ENCODE measurements at places on chromosomes 7 and 10.

DNA sequence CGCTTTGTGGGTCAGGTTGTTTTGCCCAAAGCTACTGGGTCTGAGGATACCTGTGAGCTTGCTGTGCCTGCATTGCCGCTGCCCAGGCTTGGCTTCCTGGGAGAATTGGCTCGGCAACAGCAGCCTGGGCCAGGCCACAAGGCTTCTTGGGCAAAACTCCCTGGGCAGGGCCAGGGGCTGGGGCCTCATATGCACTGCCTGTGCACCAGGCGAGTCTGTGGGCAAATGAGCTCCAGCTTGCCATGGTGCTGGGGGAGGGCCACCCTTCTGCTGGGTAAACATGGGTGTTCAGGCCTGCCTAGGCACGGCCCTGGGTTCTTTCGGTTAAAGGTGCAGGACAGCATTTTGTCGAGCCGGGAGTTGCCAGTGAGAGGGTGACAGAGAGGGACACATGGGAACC, 19.4 kb downstream of the ZMIZ1 start:
- no peak for DNase-seq

DNA sequence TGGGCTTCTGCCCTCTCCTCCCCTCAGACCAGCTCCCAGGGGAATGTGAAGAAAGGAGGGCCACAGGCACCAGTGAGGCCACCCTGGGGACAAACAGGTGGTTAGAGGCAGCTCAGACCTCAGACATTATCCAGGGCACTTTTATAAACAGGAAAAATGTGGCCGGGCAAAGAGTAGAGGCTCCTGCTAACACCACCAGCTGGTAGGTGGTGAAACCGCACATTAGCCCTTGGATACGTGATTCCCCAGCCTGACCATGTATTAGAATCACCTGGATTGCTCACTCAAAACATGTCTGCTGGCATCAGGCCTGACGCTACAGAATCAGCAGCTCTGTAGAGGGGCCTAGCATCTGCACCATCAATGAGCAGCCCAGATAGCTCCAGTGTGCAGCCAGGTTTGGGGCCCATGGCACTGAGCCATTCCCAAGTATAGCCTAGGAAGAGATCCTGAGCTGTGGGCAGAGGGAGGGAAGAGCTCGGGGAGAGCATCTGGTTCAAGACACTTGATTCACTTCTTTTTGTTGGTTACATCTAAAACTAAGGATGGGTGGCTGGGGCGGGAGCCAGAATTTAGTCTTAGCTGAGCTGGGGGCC, 37.1 kb downstream of the GPR26 start:
- DNase-seq: no peak

DNA sequence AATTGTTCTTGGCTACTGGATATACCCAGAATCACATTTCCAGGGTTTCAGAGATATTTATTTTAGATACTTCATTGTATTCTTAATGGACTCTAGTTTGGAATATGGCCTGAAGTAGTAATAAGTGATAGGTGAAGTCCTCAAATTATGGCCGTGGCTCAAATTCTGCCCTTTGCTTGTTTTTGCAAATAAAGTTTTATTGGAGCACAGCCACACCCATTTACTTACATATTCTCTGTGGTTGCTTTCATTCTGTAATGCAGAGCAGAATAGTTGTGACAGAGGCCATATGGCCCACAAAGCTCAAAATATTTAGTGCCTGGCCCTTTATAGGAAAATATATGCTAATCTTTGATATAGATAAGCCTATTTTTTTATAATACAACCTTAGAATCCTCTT, 19.5 kb downstream of the ANLN start:
- DNase-seq: no peak

DNA sequence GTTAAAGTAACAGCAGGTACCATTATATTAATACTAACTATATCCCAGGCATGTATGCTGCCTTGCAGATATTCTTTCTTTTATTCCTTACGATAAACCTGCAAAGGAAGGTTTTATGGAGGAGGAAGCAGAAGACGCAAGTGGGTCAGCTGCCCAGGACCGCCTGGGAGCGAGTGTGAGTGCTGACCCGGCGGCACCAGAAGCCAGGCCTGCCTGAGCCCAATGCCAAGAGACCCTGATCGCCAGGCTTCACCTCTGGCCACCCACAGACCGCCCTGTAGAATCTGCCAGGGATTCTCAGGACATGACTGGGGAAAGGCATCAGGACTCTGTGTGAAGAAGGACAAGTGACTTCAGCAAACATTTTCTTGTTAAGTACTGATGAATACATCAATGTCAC, 26.3 kb downstream of the PITRM1 start:
- DNase-seq: no peak

GRCh38 chr7:12684733-12685132, 2.7 kb upstream of the ARL4A start:
- DNase-seq: no peak

DNA sequence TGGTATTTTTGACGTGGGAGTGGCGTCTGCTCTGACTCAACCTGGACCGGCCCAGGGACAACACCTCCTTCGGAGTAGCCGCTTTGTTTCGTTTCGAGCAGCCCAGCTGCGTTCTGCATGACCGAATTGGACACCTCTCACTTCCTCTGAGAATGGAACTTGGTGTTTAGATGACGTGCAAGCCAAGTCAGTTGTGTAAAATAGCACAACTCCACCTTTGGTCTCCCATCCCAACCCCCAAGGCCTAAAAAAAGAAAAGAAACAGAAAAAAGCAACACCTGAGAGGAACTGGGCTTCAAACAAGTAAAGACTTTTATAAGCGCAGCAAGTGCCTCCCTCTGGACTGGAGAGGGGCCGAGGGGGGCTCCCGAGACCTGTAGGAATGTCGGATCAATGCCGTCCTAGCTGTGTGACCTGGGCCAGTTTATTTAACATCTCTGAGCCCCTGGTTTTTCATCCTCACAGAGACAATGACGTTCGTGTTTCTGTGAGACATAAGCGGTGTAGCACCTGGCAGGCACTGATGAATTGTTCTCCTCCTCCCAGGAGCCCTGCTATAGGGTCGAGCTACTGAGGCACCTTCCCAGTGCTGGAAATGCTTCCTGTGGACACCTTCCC, 52.0 kb upstream of the SMNDC1 start:
- DNase-seq: no peak

- no peak for DNase-seq
Observed at GRCh38 chr10:75588031-75588430, 156.6 kb downstream of the LRMDA start.

DNA sequence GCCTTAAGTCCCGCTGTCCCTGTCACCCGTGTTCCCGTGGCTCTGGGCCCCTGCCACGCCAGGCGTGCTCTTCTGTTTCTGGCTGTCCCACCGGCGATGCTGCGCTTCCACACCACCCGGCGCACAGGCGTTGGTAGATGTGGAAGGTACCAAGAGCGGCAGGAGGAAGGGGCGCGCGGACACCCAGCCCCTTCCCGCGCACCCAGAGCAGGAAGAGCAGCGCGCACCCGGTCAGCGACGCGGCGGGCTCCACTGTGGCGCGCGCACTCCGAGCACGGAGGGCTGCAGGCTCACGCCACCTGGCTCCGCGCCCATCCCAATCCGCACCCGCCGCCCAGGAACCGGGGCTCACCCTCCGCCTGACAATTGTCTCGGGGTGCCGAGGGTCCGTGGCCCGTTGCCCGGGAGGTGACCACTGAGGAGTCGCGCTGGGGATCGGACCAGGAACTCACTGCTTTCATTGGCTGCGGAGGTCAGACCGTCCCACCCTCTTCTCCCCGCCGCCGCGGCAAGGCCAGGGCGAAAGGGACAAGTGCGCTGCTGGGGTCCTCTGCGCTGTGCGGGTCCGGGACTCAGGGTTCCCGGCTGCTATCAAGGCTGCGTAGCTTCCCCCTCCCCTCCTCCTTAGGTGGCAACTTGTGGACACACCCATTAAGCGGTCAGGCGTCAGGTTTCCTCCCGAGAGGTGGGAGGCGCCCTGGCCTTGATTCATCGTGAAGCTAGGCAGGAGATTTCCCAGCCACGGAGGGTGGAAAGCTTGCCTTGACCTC, 121.6 kb upstream of the ZNF92 start:
- DNase-seq: no peak

- DNase-seq: no peak
Observed at GRCh38 chr7:80440883-80441282, 71.0 kb downstream of the GNAT3 start.

DNA sequence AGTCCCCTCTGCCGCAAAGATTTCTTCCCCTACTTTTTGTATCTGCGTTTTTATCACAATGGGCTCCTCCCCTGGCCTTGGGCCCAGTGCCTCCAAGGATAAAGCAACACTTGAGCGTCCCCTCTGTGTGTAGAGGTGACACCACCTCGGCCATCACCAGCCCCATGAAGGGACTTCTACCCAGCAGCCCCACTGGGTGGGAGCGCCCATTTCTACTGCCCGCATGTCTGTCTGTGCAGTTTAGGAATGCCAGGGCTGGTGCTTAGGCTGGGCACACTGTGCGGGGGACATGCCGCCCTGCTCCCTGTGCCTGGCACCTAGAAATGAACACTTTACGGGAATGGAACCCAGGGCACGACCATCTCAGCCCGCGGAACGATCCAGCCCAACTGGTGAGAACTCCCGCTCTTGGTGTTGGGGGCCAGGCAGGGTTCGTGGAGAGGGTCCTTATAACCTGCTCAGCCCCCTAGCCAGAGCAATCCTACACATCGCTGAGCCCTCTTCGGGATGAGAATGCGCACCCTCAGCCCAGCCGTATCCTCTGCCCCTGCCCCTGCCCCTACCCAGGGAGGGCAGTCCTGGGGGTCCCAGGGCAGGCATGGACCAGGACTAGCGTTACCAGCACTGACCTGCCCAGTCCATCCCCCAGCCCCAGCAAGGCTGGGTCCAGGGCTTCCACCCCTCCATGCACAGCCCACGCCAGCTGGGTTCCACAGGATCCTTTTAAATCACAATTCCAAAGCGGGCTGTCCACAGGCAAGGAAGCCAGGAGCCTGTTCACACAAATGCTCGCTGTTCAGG, 12.8 kb downstream of the CRYGN start:
- no peak for DNase-seq

- DNase-seq: no peak
Observed at GRCh38 chr7:54336800-54337199, 205.4 kb upstream of the VSTM2A start.

Data from urinary bladder (tissue), 4 donors.